Ascending aorta (tissue), 2 donors: ENCODE measurements at places on chromosomes 12 and 14. TPM values are rescaled to one million over a fixed set of nuclear protein-coding genes. Genes with fewer than 3 reads are reported as not detected.

MYO1H gene
- not detected for total RNA-seq

PAX9 gene
- not detected for total RNA-seq

TAS2R42 gene
- not detected for total RNA-seq

KRT6A gene
- 3.4 TPM for total RNA-seq

PTPRQ gene
- total RNA-seq = 0.64 TPM

ACVRL1 gene
- total RNA-seq = 308 TPM

NKX2-1 gene
- not detected for total RNA-seq

GSC gene
- total RNA-seq = not detected

KANSL2 gene
- 30.1 TPM for total RNA-seq
